ENCODE measurements at places on chromosomes 12 and 14. TPM values are rescaled to one million over a fixed set of nuclear protein-coding genes. Genes with fewer than 3 reads are reported as not detected.

The MDGA2 gene
- total RNA-seq = not detected

The GARIN6 gene
- total RNA-seq = not detected

The LTB4R gene
- 7.0 TPM for total RNA-seq

The PRR13 gene
- 284 TPM for total RNA-seq

DNA sequence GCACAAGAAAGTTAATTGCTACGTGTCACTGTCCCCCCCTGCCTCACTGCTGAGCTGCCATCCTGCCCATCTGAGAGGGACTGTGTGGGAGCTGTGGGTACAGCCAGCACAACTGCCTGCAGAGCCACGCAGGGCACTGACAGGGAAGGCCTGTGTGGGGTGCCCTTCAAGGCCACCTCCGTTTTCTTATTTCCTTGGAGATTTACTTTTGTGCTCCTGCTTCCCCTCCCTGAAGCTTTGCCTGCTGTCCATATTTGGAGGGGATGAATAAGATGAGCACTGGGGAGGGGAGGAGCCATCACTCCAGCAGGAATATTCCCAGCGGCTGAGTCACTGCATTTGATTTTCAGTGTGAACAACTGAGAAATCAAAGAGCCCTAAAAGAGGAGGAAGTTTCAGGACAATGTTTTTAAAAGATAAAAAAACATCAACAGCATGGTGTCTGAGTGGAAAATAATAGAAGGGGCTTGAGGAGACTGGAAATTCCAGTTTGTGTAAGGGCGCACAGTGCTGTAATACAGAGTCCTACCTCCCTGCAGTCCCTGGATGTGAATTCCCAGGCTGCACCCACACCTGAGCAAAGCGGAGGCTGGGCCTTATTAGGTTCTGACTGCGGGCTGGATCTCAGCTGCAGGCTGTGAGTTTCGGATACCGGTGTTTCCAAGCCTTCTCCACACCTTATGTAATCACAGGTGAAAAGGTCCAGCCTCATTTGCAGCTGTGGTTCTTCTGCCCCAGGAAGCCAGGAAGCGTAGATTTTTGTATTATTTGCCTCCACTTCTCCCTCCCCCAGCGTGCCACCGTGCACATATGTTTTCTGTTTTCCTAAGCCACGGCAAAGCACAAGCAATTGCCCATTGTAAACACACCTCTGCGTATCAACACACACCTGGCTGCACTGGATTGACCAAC, 192.6 kb upstream of the BCL2L14 start:
- DNase-seq = no peak

GRCh38 chr12:93366422-93366821, 11.3 kb upstream of the NUDT4 start:
- DNase-seq = no peak

DNA sequence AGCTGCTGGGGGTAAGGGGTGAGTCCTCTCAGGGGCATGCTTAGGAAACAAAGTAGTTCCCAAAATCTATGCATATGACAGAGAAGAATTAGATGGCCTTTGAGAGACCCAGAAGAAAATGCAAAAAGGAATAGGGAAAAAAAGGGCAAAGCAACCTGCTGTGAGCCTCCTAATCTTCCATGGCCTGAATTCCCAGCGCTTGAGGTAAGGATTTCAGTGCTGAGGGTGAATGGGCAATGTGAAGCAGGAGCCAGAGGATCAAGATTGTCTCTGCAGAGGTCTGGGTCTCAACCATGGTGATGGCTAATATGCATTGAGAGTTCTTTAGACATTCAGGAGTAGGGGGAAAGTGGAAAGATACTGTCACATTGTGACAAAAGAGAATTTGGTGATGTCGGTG, 31.5 kb downstream of the GPR65 start:
- no peak for DNase-seq

DNA sequence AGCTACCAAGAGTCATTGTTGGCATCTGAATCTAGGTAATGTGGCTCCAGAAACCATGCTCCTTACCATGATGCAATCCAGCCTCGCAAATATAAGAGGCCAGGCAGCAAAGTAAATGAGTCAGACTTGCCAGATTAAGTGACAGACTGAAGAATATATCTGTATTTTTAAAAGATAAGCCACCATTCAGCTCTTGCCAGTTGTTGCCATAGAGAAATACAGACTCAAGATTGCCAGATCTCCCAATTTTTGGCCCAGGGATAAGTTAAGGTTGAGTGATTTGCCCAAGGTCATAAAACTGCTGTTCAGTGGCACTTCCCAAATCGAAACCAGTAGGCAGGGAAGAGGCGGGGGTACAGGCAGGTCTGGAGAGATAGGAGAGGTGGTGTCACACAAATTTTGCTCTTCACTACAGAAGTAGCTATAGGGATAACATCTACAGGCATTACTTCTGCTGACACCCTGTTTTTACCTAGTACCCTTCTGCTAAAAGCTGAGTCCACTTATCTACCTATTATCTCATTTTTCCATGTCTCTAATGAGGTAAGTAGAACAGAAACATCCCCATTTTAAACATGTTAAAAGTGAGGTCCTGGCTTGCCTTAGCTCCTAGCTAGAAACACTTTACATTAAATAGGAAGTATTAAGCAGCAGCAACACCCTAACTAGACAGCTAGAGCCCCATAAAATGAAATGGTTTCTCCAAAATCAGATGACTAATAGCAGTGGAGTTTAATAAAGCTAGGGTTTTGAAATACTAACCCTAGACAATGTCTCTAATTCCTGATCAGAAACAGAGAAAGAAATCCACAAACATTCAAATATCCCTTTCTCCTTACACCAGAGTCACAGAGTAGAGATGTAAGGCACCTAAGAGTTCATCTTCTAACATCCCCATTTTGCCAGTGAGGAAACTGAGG, 19.5 kb downstream of the DCAF5 start:
- DNase-seq = no peak

- no peak for DNase-seq
Measured at GRCh38 chr12:110199339-110200123, 75.4 kb downstream of the IFT81 start.

DNA sequence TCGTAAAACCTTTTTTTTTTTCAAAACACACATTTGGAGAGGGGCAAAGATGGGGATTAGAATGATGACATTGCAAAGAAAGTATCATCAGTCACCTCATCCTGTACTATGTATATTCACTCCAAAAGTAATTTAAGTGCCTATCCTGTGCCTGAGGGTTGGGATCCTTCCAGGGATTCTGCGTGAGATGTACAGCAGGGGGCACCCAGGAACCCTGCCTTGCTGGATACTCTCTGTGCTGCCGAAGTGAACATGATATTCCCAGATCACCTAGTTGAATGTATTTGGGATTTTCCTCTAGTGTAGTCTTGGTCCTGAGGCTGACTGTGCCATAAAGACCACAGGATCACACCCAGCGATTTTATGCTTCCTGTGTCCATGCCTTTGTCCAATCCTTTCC, 372.7 kb downstream of the IPO8 start:
- no peak for DNase-seq
